ENCODE measurements at places on chromosomes 13 and 19.
A peak's percentile ranks its signal among the peaks of the same experiment; 100 is the strongest.

GRCh38 chr13:60273971-60274527 lies 110.3 kb upstream of the DIAPH3 start:
- DNase-seq = no peak

DNA sequence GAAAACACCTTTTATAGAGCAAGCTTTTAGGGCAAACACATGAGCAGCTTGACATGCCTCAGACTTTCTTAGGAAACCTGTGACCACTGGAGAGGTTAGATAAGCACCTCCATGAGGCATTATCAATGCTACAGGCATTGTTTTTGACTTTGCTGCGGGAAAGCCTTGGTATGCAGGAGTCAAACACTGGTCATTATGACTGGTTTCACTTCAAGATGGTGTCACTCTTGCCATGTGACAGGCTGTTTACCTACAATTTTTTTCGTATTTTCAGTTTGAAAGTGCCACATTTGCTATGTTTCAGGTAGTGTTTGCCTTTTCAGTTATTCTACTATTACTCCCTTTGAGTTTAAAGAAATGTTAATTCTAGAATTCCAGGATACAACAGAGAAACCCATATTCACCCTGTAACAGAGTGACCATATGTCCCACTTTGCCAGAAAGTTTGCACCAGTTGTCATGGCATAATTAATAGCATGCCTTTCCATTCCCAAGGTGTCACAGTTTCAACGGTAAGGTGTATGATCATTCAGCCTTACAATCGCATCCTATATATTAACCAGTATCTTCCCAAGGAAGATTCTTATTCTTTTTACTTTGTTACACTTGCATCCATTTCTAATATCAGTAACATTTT lies 33.0 kb downstream of the USP12 start:
- no peak for DNase-seq

GRCh38 chr13:104823709-104824108 lies 1711.8 kb downstream of the EFNB2 start:
- no peak for DNase-seq

- no peak for DNase-seq
These were observed 345.3 kb upstream of the OBI1 start for GRCh38 chr13:79003989-79004898.

DNA sequence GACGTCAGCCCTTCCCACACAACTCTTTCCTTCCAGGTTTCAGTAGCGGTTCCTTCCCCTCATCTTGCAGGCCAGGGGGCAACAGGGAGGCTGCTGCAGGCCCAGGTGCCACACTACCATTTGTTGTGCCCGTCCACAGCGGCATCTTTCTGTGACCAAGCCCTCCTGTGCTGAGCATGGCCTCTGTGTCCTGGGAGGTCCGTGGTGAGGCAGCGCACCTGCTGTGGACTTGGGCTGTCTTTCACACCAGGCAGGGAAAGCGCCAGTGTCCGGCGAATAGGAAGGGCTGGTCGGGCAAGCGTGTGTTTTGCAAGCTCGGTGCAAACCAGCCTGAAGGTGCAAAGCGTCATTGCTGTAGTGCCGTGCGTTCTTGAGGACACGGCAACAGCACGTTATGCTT lies 21.4 kb downstream of the SLC15A1 start:
- no peak for DNase-seq

- no peak for DNase-seq
These were observed 74.7 kb downstream of the MUC16 start for GRCh38 chr19:8935460-8935859.

GRCh38 chr19:33375156-33375836 lies 1.8 kb downstream of the CEBPG start:
- no peak for DNase-seq

- peak; percentile 100 for DNase-seq
These were observed at the start of gene COLGALT1 for GRCh38 chr19:17555480-17555928. TSS of gene COLGALT1 (plus strand) at chr19:17555649. CDS start at chr19:17555714, 65 bp downstream.

DNA sequence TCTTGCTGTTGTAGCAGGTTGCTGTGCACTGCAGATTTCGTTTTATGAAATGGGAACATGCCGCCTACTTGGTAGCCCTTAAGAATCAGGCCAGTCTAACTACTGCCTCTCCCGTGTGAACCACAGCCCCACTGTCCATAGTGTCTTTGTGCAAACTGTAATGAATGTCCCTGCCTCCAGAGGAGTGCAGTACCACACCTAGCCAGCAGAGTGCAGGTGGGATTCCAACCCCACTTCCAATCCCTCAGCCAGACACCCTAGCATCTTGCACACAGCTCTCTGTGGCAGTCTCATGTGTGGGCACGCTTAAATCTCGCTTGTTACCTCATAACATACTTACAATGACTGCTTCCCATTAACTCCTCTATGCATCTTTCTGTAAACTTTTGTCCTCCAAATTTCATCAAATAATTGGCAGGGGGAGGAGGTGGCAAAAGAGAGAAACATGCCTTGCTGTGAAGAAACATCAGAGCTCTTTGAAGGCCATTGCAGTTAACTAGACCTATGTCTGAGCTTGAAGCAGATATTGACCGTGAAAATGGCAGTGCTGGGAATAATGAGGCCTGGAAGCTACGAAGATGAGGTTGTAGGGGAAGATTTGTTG lies 47.2 kb downstream of the ZAR1L start:
- no peak for DNase-seq

DNA sequence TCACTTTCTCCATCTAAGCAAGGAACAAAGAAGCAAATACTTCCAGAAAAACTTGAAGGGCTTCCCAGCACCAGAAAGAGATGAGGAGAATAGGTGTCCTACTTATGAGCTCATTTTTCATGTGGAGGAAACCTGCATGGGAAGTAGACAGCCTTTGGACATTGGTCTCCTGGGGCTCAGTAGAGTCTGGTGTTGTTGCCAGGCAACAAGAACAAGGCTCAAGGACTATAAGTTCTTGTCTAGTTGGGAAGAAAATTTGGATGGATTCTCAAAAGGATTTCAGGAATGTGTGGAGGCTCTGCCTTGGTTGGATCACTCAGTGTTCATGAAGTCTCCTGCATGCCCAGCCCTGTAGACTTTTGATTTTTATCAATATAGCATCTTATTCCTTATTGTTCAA lies 84.5 kb downstream of the MBNL2 start:
- DNase-seq = no peak

GRCh38 chr19:11763611-11764010 lies 3.2 kb upstream of the ZNF441 start:
- no peak for DNase-seq

DNA sequence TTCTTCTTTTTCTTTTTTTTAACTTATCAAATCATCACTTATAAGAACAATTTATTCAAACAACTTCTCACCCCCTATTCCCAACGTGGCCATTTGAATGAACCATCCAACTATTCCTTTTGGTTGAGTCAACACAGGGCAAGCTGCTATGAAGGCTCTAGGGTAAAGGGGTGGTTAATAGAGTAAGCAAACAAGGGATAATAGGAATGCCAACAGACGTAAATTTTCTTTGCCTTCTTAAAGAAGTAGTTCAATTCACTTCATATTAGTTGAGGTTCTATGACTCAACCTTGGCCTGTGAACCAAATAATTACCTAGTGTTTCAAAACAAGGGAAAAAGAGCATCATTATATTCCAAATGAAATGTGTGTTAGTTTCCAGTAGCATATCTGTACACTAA lies 1383.8 kb upstream of the SLC10A2 start:
- no peak for DNase-seq

DNA sequence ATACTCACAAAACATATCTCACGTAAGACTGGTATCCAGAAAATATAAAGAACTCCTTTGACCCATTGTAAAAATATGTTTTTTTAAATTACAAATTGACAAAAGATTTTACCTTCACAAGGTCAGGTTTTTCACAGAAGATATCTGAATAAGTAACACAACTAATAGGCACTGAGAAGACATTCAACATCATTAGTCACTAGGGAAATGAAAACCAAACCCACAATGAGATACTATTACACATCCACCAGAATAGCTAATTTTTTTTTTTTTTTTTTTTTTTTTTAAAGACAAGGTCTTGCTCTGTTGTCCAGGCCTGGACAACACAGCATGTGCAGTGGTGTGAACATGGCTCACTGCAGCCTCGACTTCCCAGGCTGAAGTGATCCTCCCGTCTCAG lies 157.5 kb downstream of the MIPEP start:
- no peak for DNase-seq

DNA sequence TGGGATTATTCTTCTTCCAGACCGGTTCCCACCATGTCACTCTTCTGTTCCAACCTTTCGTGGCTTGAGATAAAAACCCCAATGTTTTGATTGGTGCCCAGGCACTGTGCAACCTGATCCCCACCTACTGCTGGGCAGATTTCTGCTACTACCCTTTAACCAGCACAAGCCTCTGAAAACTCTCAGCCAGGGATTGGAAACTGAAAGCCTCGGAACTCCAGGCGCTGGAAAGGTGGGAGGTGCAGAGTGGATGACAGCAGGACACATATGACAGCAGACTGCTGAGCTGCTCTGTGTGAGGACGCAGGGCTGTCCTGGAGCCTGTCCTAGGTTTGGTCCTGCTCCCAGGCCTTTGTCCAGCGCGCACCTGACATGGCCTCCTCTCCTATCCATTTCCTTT lies 68.5 kb upstream of the GTF3A start:
- no peak for DNase-seq

DNA sequence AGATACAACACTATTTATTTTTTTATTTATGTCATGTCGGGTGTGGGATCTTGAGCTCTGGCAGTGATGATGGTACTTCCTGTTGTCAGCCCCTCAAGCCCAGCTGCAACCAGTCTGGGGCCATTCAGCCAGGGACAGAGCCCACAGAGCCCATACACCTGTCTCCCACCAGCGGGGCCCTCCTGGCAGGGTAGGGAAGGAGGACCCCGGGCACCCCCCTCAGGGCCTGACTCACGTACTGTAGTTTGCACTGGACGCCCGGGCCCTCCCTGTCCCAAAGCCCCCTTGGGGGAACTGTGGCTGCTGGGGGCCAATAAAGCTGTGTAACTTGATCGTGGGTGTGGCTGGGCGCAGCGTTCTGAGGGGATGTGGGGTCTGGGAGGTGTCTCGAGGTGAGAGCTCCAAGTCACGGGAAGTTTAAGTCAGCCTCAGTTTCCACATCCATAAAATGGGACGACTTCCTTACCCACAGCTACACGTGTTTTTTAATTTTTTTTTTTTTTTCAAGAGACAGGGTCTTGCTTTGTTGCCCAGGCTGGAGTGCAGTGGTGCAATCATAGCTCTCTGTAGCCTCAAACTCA lies 9.5 kb downstream of the ATG4D start:
- no peak for DNase-seq

- DNase-seq = peak; percentile 16
These were observed 54.5 kb downstream of the RASA3 start for GRCh38 chr13:114077933-114078325.

- DNase-seq = no peak
These were observed 8.3 kb upstream of the SMIM44 start for GRCh38 chr19:3491396-3492119.

- DNase-seq = no peak
These were observed 36.0 kb upstream of the RNF17 start for GRCh38 chr13:24727731-24728601.

GRCh38 chr13:30486230-30487074 lies 20.7 kb upstream of the HMGB1 start:
- no peak for DNase-seq

DNA sequence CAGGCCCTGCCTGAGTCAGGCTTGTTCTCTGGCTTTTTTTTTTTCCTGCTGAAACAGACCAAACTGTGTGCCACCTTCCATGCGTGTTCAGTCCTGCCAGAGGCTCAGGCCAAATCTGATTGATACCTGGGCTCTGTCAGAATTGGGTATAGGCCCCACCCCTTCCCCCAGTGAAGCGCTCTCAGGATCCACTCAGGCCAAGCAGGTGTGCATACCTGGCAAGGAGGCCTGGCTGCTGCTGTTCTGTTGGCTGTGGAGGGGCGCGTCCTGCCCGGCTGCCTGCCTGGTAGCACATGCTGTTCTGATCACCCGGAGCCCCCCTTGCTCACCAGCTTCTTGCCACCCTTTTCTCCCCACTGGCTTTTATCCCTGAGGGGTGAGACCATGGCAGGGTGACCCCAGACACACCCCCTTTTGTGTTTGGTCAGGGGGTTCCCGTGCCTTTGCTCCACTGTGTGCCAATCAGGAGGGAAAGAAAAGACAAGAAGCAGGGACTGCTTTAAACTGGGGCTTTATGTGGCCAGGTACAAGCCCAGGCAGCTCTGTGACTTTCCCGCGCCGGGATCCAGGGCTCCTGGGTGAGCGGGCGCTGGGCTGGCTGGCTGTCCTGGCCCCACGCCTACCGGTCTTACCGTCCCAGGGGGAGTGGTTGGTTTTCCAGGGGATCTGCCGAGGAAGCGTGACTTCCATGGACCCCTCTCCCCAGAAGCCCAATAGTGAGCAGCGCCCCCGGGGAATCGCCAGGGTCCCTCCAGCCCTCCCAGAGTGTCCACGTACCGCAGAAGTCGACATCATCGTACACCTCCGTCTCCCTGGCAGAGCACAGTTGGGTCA lies 12.7 kb downstream of the PRAM1 start:
- no peak for DNase-seq

DNA sequence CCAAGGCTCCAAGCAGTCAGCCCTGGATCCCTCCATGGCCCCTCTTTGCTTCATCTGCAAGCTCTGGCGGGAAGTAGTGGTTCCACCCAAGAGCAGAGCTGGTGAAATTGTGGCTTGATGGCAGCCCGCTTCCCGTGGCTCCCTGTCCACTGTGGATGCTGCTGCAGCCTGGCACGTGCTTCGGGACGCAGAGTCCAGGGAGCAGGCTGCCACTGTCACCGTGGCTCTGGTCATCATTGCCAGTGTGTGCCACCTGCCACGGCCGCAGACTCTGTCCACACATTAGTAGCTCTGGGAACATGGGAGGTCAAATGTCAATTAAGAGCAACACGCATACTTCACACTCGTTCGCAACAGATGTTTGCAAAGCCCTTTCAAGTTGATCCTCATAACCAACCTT lies 40.8 kb upstream of the RNF17 start:
- no peak for DNase-seq

GRCh38 chr19:29576046-29576606 lies 30.0 kb upstream of the POP4 start:
- DNase-seq = no peak

GRCh38 chr19:18086590-18087138 lies at the start of gene IL12RB1:
TSS of gene IL12RB1 (minus strand) at chr19:18086934. CDS start at chr19:18086823, 111 bp downstream.
- DNase-seq = no peak

GRCh38 chr13:35723053-35723461 lies 246.6 kb upstream of the MAB21L1 start:
- no peak for DNase-seq

DNA sequence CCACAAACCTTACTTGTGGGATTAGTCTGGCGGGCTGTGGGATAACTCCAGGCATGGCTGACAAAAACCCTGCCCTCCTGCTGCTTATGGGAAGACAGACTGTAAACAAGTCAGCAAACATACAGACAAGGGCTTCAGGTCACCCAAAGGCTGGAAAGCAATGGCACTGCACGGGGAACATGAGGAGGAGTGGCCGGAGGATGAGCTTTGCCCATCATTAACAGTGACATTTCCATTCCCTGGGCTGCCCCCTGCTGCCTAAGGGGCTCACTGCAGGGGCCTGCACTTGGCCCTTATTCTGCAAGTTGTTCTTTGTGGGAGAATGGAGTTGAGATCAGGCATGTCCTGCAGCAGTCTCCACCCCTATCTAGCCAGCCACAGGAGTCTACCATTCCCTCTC lies 91.3 kb downstream of the UQCRFS1 start:
- DNase-seq = no peak
